ENCODE measurements at places on chromosomes 16 and 17.
A peak's percentile ranks its signal among the peaks of the same experiment; 100 is the strongest.

GRCh38 chr17:40327244-40327729 is 18.3 kb downstream of the RARA start:
- DNase-seq, result no peak

- DNase-seq, result no peak
Observed at GRCh38 chr16:90018297-90018651, 982 bp downstream of the DBNDD1 start.

- no peak for DNase-seq
Observed at GRCh38 chr17:39543664-39544063, 64.1 kb downstream of the NEUROD2 start.

- no peak for DNase-seq
Observed at GRCh38 chr16:83791916-83792315, 15.9 kb upstream of the HSBP1 start.

DNA sequence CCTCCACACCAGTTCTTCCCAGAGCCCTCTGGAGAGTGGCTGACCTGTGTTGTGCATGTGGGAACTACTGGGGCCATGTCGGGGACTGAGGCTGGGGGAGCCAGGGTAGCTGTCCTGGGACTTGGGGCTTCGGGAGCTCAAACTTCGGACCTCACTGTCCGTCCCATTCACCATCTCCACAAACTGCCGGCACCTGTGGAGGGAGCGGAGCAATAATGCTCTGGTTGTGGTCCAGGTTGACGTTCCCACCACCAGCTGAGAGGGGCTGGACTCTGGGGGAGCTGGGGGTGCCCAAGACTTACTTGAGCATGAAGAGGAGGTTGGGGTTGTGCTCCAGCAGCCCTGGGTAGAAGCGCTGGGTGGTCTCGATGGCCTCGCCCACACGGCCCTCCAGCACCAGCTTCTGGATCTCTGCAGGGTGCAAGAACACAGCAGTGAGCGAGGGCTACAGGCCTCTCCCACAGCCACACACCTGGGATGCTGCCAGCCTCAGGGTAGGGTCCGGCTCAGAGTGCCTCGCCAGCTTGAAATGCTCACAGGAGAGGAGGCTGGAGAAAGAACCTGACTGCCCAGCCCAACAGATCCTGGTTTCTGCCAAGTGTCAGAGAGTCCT is 10.6 kb upstream of the GFOD2 start:
- DNase-seq, result no peak

GRCh38 chr16:705431-706188 is at the start of gene FBXL16:
Gene FBXL16 (minus strand): TSS chr16:705801. CDS start chr16:697405, 8,396 bp downstream.
- no peak for DNase-seq

DNA sequence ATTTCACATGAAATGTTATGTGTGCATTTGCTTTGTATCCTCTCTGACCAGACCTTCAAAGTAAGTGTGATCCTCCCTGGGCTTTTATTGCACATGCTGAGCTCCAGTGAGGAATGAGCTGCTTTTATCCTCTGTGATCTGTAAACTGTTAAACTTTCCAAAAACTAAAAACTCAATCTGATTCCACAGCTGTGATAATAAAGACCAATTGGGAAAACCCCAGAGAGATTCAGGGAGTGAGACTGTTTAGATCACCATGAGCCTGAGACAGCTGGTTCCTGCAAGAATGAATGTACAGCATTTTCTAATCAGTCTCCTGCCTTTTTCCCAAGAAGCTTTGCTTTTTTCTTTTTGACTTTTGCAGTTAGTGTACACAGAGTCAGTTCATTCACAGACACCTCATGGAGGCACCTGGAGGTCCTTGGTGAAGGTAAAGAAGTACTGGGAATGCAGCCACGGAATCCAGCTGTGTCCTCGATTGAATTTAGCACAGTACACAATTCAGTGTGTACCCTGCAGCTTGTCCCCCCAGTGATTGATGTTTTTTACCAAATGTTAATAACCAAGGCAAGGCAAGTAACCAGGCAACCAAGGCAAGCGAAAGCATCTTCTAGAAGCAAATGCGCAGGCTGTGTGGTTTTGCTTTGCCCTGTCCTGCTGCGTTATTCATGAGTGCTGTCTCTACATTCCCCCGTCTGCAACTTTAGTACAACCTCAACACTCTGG is 182.6 kb downstream of the LGALS9B start:
- no peak for DNase-seq

- DNase-seq, result no peak
Observed at GRCh38 chr17:83062011-83062817, 17.2 kb upstream of the METRNL start.

- DNase-seq, result no peak
Observed at GRCh38 chr17:68089881-68090280, 54.3 kb downstream of the KPNA2 start.

GRCh38 chr17:1511756-1512321 is 4.6 kb downstream of the INPP5K start:
- no peak for DNase-seq

- DNase-seq, result no peak
Observed at GRCh38 chr17:55978578-55978977, 174.7 kb upstream of the ANKFN1 start.

- no peak for DNase-seq
Observed at GRCh38 chr17:77472468-77473310, 331.9 kb downstream of the SEC14L1 start.

DNA sequence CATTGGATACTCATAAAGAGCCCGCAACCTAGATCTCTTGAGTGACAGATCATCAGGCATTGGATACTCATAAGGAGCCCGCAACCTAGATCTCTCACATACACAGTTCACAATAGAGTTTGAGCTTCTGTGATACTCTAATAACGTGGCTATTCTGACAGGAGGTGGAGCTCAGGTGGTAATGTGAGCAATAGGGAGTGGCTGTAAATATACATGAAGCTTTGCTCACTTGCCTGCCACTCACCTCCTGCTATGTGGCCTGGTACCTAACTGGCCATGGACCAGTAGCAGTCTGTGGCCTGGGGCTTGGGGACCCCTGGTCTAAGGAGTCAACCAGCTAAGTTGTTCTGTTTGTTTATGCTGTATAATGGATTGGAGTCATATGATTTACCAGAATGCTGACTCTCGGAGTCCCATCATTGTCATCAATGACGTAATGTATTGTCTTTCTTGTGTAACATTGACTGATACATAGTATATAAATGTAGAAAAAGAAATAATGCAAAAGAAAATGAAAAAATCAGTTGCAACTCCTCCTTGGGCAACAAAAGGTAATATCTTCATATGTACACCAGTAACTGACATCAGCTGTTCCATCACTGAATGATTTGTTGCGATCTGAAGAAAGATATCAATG is 17.5 kb downstream of the ABCA9 start:
- DNase-seq, result no peak

- DNase-seq, result no peak
Observed at GRCh38 chr16:84294531-84295142, at the start of gene WFDC1. Gene WFDC1 (plus strand): TSS chr16:84294878. CDS start chr16:84294972, 94 bp downstream.

GRCh38 chr17:65072660-65073071 is 16.1 kb upstream of the GNA13 start:
- no peak for DNase-seq

- no peak for DNase-seq
Observed at GRCh38 chr16:10266809-10267208, 84.6 kb upstream of the GRIN2A start.

- DNase-seq, result no peak
Observed at GRCh38 chr16:58793366-58793765, 59.2 kb upstream of the GOT2 start.

- peak; percentile 31 for DNase-seq
Observed at GRCh38 chr17:71632328-71632727, 488.5 kb upstream of the SOX9 start.

DNA sequence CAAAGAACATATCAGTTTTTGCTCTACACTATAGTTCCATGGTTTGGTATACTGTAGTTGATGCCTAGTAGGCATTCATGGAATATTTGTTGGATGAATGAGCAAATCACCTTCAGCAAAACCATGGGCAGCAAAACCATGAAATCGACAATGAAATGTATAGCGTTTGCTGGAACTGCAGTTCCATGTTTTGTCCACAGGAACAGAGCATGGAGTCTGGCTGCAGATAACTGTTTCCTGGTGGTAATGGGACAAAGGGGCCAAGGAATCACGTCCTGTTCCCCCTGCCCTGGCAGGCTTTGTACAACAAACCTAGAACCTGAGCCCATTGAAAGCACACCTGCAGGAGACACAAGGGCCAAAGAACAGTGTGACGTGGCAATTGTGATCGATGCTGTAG is 101.1 kb downstream of the USP31 start:
- no peak for DNase-seq

GRCh38 chr16:3638916-3639644 is 15.4 kb upstream of the DNASE1 start:
- DNase-seq, result no peak

DNA sequence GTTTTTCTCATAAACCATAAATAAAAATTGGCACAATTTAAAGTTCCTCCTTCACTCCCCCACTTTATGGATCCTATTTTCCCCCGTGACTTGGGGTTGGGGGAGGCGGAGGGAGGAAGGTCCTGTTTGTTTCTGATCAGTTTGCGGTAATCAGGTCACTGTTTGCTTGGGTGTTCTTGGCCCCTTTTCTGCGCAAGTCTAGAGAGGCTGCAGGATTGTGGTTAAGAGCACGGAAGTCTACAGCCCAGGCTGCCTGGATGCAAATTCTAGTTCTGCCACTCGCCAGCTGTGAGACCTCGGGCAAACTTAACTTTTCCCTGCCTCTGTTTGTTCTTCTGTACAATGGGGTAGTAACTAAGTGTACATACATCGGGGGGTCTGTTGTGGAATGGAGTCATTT is 12.1 kb downstream of the ATP2C2 start:
- no peak for DNase-seq

DNA sequence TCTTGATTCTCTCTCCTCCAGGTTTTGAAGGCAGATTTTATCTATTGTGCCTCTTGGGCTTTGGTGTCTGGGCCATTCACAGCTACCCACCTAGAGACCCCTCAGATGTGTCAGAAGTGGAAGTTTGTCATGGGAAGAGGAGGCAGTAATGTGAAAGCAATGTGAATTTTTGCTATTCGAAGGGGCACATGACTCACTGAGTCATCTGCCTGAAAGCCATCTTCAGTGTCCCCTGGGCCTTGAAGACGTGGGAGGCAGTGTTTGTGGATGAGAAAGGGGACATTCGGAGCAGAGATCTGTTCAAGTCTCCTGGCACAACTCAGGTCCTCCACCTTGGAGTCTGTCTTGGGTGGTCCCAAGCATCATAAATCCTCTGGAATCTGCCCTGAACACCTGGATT is 530.2 kb downstream of the NPIPA7 start:
- DNase-seq, result no peak

- DNase-seq, result no peak
Observed at GRCh38 chr16:17780181-17780580, 309.4 kb upstream of the XYLT1 start.

GRCh38 chr17:74485841-74486240 is 19.4 kb downstream of the CD300A start:
- DNase-seq, result no peak

DNA sequence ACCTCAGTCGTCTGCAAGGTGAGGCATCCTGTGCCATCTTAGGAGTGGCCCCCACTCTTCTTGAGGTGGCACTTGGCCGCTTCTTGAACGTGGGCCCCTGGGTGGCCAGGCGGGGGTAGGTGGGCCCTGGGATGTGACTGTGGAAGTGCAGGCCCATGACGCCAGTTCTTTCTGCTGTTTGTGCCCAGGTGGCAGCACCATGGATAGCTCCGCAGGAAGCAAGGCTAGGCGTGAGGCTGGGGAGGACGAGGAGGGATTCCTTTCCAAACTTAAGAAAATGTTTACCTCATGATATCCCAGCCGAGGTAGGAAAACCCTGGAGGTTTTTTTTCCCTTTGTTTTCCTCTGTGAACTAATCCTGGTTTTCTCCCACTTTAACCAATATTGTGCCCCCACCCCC is 19.8 kb downstream of the NMRAL1 start:
- no peak for DNase-seq

GRCh38 chr16:85728879-85729278 is 22.0 kb downstream of the C16orf74 start:
- DNase-seq, result no peak

DNA sequence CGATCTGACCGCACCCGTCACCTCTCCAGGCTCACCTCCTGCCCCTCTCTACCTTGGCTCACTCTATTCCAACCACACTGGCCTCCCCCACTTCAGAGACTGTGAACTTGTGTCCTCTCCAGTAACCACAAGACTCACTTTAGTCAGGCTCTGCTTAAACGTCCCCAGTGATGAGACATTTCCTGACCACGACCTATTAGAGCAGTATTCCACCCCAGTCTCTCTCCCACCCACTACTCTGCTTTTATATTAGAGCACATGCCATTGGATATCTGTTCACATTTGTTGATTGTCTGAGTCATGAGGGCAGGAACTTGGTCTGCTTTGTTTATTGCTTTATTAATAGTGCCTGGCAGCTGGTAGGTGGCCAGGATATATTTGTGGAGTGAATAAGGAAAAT is 20.1 kb downstream of the COX11 start:
- no peak for DNase-seq

DNA sequence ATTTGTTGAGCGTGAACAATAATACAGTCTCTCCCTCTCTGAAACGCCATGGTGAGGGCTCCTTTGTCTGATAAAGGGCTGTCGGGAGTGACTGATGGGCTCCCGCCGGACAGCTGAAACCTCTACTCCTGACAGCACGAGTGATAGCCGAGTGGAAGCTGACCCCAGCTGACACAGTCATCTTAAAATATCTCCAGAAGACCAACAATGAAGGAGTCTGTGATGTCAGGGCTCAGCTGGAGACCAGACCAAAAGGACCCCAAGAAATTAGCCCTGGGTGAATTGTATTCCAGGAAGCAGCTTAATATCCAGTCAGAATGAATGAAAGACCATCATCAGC is 22.4 kb downstream of the CCDC182 start:
- DNase-seq, result no peak

DNA sequence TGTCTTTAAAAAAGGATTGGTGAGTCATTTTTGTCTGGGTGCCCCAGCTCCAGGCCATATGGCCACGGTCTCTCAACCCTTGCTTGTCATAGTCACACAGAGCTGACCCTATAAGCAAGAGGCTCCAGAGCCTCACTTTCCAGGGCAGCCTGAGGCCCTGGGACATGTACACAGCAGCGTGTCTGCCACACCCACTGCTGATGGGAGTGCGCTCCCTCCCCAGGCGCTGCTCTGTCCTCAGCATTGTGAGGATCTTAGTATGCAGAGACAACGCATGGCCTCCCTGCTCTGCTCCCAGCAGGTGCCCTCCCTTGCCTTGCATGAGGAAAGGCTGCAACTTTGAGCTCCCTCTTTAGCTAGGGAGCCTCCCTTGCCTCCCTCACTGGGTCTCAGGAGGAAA is 80.8 kb upstream of the CRHR1 start:
- no peak for DNase-seq

GRCh38 chr17:48159232-48159631 is 51.7 kb downstream of the SNX11 start:
- no peak for DNase-seq

All from right renal cortex interstitium (tissue), 3 donors.